ENCODE measurements at places on chromosomes 16 and 17. TPM values are rescaled to one million over a fixed set of nuclear protein-coding genes. Genes with fewer than 3 reads are reported as not detected.

The NCBP3 gene
- total RNA-seq, result 60.7 TPM

The KRTAP4-4 gene
- not detected for total RNA-seq

The FOXL1 gene
- not detected for total RNA-seq

The NPW gene
- not detected for total RNA-seq

The PIGQ gene
- total RNA-seq, result 27.6 TPM

The CDH3 gene
- not detected for total RNA-seq

The PRRT2 gene
- total RNA-seq, result 0.91 TPM

The COPRS gene
- total RNA-seq, result 3.1 TPM

The TBC1D3L gene
- 1.4 TPM for total RNA-seq

The KRTAP9-4 gene
- not detected for total RNA-seq

The TMEM235 gene
- not detected for total RNA-seq

The CCL1 gene
- not detected for total RNA-seq

The CTRB2 gene
- total RNA-seq, result not detected

The TP53TG3 gene
- not detected for total RNA-seq

The RAB26 gene
- not detected for total RNA-seq

The RAP1GAP2 gene
- 274 TPM for total RNA-seq

The SLC9A5 gene
- total RNA-seq, result 1.6 TPM

The RMI2 gene
- total RNA-seq, result 0.93 TPM

The TPSG1 gene
- 0.40 TPM for total RNA-seq

The ZNF287 gene
- 7.4 TPM for total RNA-seq

The OTOP2 gene
- not detected for total RNA-seq

The MYH1 gene
- not detected for total RNA-seq

The ASIC2 gene
- total RNA-seq, result not detected

The TBX4 gene
- not detected for total RNA-seq

The WNK4 gene
- total RNA-seq, result 0.09 TPM

The CCL16 gene
- total RNA-seq, result not detected

The SMURF2 gene
- total RNA-seq, result 54.5 TPM

The ZPBP2 gene
- not detected for total RNA-seq

The GINS2 gene
- 0.73 TPM for total RNA-seq

The SMTNL2 gene
- not detected for total RNA-seq

The ZNF75A gene
- total RNA-seq, result 39.0 TPM

The BEAN1 gene
- total RNA-seq, result not detected

The SRCIN1 gene
- total RNA-seq, result 0.50 TPM

The ARL17B gene
- 30.3 TPM for total RNA-seq

The TERB1 gene
- 1.0 TPM for total RNA-seq

The SYNGR3 gene
- total RNA-seq, result 19.3 TPM

Measured in natural killer cell (primary cell).